ENCODE measurements at places on chromosomes 5 and 9.

- no peak for DNase-seq
Observed at GRCh38 chr5:17436761-17437221, 61.2 kb upstream of the TAF11L2 start.

GRCh38 chr9:92440751-92441046 is 16.4 kb upstream of the OMD start:
- DNase-seq = no peak

GRCh38 chr5:78586251-78586650 is 62.3 kb downstream of the LHFPL2 start:
- DNase-seq = no peak

GRCh38 chr5:18091142-18091541 is 456.9 kb downstream of the TAF11L14 start:
- DNase-seq = no peak

DNA sequence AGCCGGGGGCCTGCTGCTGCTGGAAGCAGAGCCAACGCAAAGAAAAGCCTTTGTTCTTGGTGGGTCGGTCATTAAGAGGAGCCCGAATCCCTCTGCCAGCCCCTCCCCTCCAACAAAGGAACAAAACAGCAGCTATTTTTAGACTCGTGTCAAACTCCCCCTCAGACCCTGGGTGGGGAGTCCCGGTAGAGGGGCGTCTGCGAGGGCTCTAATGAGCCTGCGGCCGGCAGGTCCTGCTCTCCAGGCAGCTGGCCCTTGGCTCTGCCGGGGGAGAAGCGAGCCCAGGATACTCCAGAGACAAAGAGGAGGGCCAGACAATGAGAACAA is 114.0 kb downstream of the LHX2 start:
- no peak for DNase-seq

DNA sequence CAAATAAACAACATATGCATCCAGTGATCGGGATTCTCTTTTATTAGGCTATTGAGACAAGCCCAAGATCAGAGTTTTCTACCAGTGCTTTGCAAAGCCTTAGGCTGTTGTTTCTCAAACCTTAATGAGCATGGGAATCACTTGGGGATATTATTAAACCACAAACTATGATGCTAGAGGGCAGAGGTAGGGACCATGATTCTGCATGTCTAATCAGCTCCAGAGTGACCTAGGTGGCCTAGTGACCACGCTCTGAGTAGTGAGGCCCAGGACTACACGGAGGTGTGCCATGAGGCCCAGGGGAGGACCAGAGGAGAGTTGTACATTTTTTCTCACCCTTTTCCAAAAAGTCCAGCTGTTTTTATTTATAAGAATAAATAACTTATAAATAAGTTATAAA is 298.5 kb upstream of the TLE4 start:
- DNase-seq = no peak

DNA sequence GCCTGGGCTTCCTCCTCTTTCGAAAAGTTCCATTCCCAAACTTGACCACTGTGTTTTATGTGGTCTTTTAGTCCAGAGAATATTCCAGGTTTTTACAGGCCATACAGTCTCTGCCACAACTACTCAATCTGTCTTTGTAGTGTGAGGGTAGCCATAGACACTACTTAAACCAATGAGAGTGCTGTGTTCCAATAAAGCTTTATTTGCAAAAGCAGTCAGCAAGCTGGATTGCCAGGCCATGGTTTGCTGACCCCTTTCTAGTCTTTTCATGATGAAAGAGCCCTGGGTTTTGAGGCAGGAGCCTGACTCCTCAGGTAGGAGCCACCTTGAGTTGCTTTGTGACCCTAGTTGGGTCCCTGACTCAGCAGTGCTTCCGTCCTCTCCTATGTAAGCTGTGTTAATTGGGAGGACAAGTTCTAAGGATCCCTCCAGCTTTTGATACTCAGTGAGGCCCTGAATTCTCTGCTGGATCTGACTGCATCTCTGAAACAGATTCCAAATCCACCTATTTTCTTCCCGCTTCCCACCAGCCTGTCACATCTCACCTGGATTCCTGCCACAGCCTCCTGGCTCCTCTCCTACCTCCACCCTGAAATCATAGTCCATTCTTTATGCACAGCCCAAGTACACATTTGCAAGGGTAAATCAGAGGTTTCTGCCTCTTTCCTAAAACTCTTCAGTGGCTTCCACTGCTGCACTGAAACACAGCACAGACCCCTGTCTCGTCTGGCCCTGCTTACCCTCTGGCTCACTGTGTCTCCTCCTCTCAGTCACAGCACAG is 13.5 kb downstream of the GALNT10 start:
- no peak for DNase-seq

- peak; percentile 58 for DNase-seq
Observed at GRCh38 chr5:113330533-113331208, 104.1 kb downstream of the TSSK1B start.

DNA sequence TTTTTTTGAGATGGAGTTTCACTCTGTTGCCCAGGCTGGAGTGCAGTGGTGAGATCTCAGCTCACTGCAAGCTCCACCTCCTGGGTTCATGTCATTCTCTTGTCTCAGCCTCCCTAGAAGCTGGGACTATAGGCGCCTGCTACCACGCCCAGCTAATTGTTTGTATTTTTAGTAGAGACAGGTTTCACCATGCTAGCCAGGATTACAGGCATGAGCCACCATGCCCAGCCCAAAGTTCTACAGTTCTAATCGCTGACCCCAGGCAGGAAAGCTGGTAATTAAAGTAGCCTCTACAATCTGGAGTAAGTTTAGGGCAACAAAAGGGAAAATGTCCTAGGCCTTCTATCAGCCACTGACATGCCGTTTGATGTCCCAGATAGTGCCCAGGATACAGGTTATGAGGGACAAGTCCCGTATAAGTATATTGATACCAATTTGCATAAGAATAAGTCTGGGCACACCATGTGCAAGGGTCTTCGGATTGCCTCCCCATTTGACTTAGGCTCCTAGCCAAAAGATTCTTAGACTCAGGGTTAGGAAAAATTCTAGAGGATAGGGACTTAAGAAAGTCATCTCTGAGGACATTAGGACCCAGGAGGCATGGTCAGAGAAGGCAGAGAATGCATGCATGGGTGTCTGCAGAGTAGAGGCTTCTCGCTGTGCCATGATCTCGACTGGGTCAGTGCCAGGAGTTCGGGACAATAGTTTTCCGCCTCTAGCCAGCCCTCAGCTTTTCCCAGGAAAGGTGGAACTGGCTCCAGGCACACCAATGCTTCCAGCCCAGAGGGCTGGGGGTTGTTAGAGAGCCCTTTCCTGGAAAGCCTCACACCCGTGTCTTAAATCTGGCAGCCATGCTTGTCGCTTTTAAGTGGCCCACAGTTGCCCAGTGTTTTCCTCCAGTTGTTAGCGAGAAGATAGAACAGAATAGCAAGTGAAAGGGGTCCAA is 1111.1 kb downstream of the TAF11L14 start:
- peak; percentile 28 for DNase-seq

GRCh38 chr5:121426153-121426552 is 425.5 kb upstream of the FTMT start:
- DNase-seq = no peak

GRCh38 chr9:99896119-99896518 is 10.3 kb upstream of the STX17 start:
- no peak for DNase-seq

All from CD4-positive, alpha-beta T cell treated with Interleukin-6 at 100 ng/mL for 8 hours (primary cell).